ENCODE measurements at places on chromosomes 5 and 9.

DNA sequence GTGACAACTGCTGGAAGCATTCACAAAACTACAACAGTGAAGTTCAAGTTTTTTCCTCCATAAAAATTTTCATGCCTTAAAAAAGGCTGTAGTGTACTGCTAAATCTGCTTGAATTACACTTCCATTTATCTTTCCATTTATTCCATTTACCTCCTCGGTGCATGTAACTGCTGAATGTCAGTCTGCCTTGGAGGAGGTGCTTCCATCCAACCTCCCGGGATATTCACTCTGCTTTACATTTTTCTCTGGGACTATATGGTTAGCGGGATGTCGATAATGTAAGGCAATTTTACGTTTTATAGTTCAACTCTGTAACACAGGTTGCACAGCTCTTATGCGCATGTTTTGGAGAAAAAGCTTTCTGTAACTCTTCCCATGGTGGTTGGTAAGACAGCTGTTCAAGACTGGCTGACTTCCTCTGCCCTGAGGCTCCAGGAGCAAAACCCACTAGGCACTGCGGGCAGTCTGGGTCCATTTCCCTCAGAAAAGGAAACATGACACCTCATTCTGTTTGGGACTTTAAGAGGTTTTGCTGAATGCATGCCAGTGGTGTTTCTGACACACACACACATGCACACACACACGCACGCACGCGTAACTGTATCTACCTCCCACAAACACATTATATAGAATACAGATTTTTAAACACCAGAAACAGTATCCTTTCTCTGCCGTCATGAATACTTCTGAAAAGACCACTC, 66.1 kb downstream of the SPTLC1 start:
- no peak for DNase-seq

GRCh38 chr9:37575001-37575400, 1.2 kb downstream of the FBXO10 start:
- no peak for DNase-seq

DNA sequence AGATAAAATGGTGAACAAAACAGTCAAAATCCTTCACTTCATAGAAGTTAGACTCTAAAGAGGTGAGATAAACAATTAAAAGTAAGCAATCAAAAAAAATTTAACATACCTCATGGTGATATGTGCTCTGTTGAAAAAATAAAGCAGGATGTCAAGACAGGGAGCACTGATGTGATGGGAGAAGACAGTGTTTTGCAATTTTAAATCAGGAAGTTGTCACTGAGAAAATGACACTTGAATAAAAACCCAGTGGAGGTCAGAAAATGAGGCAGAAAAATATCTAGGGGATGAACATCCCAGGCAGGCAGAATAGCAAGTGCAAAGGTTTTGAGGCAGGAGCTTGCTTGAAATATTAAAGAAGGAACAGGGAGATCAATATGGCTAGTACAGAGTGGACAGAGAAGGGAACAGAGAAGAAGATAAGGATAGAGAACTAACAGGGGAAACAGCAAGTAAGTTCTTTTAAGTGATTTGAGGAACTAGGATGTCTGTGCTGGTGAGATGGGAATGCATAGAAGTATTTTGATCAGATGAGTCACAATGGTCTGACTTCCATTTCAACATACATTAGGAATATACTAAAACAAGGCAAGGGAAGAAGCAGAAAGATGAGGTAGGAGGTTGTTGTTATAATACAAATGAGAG, 130.4 kb downstream of the CHSY3 start:
- DNase-seq, result no peak

DNA sequence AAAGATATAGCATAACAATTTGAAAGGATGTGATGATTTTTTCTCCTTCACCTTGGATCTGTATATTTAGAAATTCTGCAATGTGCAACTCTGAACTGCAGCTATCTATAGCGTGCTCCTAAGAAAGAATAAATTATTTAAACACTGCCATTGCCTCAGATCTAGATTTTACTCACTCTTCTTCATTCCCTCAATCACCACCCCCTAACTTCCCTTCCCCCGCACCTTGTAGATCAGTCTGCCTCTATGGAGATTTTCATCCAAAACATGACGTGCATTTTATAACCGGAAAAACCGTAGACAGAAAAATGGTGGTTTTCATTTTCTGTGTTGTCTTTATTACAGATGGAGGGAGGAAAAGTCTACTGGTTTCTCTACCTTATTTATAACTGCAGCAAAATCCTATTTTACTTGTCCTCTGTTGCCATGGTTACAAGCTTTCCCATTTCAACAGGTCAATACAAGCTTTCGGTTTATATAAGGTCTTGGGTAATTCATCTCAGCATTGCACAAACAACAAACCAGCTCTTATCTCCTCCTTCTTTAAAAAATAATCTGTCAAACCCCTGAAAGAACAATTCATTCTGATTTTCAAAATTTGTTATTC, 480.0 kb downstream of the TAF11L14 start:
- no peak for DNase-seq

GRCh38 chr9:90300611-90301276, 341.9 kb downstream of the DIRAS2 start:
- no peak for DNase-seq

DNA sequence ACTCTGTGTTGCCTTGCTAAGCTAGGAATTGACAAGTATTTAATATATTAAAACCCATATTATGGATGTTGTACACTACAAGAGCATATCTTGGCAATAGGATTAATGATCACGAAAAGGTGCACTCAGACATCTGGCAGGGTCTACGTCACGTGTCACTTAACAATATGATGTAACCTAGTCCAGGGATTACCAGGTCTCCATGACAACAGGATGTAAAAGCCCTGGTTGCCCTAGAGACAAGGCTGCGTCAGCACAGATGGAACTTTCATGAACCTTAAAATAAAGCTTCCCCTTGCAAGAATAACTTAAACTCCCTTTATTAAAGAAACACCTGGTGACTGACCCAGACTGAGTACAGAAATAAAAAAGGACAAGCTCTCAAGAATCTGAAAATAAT, 717.8 kb downstream of the CDH18 start:
- no peak for DNase-seq

Measured in T follicular helper cell (primary cell).